ENCODE measurements at places on chromosomes 7 and 10.

DNA sequence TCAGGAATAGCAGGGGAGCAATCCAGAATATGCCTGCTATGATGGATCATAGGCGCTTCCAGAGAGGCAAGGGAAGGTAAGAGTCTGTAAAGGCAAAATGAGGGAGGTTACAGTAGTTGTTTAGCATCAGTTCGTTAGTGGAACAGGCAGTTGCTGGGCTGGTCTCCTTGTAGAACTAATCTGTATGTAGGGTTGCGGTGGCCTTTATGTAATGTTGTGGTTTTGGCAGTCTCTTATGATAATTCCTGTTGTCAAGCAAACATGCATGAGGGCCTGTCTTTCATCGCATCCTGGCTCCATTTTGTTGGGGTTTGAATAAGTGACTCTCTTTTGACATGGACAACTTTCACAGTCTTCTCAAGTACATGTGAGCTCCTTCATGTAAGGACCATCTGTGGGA lies 427.8 kb upstream of the LRGUK start:
- DNase-seq: no peak

DNA sequence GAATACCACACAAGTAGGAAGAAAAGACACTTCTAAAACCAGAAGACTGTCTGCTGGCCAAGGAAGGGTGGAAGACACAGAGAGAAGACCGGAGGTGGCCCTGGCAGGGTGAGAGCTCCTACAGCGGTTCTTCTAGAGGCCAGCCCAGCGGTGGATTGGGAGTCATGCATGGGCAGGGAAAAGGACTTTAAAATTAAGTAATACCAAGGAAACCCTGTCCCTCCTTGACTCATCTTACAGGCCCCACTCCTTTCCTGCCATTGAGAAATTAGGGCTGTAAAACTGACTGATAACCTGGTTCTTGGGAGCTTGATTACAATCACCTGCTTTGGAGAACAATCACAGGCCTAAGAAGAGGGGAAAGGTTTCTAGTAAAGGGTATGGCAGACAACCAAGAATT lies 16.1 kb downstream of the CALML3 start:
- no peak for DNase-seq

- DNase-seq: no peak
Observed at GRCh38 chr7:115971506-115971905, 59.1 kb downstream of the TFEC start.

- no peak for DNase-seq
Observed at GRCh38 chr7:45087301-45088145, 1.2 kb downstream of the NACAD start.

GRCh38 chr10:102352066-102352715 lies 43.3 kb upstream of the NFKB2 start:
- DNase-seq: peak; percentile 64

DNA sequence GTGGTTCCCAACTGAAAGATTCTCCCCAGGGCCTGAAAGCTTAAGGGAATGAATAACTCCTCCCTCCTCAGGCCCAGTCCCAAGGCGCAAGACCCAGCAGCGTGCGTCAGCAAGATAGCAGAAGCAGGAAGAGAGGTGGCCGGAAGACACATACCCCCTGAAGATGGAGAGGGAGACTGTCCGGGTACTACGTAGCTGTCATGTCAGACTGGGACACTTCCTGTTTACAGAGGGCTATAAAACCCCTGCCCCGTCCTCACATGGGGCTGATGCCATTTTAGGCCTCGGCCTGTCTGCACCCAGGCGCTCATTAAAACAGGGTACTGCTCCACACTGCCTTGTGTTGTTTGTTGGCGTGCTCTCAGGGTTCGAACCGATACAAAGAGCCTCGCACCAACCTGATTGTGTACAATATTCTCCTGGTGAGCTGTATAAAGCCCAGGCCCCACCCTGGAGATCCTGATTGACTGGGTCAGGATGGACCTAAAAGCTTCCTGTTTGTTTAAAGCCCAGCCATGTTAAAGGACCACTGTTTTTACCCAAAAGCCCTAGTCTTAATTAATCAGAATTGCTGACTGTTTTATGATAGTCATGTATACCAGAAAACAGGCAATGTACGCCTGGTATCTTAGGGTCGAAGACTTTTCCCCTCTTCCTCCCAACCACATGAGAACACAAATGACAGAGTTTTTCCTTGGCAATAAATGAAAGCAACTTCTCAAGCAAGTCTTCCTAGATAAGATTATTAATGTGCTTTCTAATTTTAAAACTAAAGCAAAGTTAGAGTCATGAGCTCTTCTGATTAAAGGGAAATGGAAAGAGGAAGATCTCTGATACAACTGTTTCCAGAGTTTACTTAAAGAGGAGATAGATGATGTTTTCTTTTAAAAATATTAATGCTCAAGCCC lies 251.5 kb downstream of the DOCK4 start:
- no peak for DNase-seq

DNA sequence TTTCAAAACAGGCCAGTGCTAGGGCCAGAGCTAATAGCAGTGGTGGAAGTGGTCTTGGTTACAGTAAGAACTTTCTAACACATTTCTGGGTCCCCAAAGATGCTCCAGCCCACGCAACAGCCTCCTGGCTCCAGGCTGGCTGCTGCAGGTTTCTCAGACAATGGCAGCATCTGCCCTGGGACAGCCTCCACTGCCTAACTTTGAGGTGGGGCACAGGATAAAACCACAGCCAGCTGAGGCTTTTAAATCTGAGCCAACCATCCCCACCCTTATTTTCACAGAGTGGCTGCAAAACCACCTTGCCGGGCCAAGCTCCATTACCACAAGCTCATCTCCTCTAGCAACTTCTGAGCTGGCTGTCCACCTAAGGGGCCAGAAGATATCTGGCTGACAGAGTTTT lies 84.8 kb downstream of the FAM53B start:
- DNase-seq: no peak

GRCh38 chr7:133003052-133003910 lies 78.6 kb downstream of the CHCHD3 start:
- no peak for DNase-seq

GRCh38 chr7:132933072-132933458 lies 148.8 kb downstream of the CHCHD3 start:
- DNase-seq: no peak

DNA sequence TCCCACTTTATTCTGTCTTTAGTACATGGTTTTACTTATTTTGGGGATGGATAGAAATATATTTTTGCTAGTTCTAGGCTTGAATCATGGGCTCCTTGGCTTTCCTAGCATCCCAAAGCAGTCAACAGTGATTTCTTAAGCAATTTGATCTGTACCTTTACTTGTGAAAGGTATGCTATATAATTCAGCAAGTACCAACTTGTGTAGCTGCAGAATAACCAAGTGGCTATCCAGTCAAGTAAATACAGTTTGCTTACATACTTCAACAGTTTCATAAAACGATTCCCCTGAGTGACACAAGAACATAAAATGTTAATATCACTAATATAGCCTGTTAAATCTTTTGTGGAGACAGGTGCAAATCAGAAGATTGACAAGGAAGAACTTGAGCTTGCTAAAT lies 67.2 kb downstream of the PODXL start:
- DNase-seq: no peak

GRCh38 chr7:117132321-117133120 lies 179.2 kb downstream of the ST7 start:
- no peak for DNase-seq

GRCh38 chr10:31930023-31930751 lies 1.6 kb upstream of the ARHGAP12 start:
- no peak for DNase-seq

DNA sequence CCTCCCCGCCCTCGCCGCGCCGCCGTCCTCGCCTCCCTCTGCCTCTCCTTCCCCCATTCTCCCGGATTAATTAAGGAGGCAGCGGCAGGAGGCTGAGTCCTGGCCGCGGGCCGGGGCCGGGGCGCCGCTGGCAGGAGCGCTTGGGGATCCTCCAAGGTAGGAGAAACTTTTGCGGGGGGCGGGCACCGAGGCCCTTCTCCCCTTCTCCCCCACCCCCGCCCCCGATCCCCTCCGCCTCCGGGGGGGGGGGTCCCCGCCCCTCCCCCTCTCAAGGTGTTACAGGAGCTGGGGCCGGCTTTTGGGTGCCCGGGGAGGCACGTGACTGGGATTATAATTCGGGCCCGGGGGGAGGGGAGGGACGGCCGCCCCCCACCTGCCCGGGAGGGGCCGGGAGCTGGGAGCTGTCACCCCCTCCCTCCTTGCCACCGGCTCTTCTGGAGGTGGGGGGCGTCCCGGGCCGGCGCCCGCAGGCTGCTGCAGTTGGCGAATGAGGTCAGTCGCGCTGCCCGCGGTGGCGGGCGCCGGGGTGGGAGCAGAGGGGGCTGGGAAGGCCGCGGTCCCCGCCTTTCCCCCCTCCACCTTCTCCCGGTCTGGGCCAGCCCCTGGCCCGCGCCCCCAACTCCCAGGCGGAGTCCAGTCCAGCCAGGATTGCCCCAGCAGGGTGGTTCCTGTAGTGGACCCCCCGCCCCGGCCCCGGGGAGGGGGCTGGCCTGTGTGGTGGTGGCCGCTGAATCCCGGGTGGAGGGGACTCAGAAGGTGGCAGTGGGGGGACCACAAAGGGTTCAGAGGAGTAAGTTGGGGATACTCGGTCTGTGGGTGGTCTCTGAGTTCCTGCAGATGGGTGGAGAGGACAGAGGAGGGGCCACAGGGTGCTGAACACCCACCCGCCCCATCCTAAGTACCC lies 567 bp downstream of the GTF2IRD1 start:
- DNase-seq: no peak

- DNase-seq: no peak
Observed at GRCh38 chr10:124149189-124150042, 56.0 kb upstream of the CHST15 start.

DNA sequence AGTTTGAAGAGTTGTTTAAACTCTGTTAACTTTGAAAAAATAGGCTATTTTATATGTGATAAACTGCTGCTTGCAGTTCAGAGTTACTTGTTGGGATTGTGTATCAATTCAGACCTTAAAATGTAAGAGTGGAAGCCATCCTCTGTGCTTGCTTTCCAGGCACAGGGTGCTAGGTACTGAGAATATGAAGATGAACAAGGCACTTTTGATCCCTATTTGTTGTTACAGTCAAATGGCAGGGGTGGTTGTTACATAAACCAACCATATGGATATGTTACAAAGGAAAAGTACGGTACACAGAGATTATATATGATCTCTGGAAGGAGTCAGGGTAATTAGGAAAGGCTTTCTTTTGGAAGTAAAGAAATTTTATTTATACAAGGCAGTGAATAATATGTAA lies 63.8 kb downstream of the REEP3 start:
- DNase-seq: no peak

DNA sequence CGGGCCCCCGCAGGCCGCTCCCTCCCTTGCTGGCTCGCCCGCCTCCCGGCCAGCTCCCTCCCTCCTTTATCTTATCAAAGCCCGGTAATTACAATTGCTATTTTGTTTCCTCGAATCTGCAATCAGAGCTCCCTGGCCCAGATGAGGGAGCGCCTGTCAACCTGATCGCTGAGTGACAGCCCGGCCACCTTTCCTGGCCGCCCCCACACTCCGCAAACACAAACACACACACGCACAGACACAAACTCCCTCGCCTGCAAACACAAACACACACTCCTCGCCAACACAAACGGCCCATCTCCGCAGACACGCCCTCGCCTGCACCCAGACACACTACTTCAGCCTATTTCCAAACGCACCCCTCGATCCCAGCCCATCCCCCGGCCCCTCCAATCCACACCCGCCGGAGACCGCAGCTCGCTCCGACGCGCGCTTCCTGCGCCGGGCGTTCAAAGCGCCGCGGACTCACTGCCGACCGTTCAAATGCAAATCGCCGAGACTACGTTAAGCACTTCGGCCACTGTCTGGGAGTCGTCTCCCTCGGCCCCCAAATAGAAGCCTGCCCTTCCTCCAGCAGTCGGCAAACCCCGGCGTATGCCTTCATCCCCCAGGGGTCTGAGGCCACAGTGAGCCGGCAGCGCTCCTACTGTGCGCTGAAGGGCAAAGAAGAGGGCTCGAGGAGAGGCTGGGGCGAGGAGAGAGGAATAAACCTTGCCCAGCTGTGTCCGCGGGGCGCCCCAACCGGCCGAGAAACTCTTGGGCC lies 3.0 kb upstream of the FGF8 start:
- DNase-seq: no peak

DNA sequence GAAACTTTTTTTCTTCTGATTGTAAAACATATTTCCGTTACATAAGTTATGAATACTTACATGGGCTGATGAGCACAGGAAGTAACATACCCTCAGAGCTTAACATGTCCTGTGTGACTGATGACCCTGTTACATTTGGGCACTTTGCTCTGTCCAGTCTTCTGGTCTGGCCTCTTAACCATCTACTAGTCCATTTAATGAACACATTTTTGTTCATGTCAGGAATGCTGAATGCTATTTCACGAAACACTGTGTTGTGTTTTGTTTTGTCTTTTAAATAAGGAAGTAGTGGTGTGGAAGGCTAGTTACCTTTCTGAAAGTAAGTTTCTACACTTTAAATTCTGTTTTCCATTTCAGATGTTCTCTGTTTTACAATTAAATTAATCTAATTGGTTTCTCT lies 77.7 kb downstream of the RBM33 start:
- no peak for DNase-seq

GRCh38 chr10:97714401-97715258 lies 1.1 kb downstream of the MARVELD1 start:
- peak; percentile 50 for DNase-seq

GRCh38 chr7:36633377-36633776 lies 90.9 kb downstream of the AOAH start:
- DNase-seq: no peak

DNA sequence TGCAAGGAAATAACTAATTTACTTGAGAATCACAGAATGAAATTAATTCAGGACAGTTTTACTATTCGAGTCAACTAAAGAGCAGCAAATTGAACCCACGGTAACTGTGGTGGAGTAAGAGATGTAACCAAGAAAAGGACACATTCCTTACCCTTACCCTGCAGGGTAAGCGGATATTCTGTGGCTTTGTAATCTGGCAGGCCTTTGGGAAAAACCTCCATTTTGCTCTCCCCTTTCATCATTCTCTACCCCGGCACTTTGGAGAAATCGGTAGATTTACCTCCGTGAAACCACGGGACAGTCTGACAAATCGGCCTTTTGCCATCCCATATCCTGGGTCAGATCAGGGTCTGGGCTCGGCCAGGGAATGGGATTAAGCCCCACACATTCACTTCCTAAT lies 18.4 kb downstream of the RCC1L start:
- no peak for DNase-seq

DNA sequence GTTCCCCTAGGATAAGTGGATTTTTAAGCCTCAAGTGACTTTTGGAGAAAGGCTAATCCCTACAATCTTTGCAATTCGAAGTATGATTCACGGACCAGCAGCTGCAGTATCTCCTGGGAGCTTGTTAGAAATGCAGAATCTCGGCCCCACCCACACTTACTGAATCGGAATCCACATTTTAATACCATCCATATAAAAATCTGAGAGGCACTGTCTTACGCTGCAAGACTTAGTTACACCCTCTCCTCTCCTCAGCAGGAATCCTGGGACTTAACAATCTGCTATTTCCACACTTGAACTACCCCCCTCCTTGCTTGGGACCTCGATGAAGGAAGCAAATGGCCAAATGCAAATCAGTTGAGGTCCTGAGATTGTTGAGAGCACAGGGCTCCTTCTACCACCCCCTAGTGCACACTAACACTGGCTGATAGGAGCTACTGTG lies 21.0 kb downstream of the ITPRIP start:
- no peak for DNase-seq

GRCh38 chr10:74799721-74800221 lies 26.6 kb upstream of the KAT6B start:
- DNase-seq: no peak
